Transverse colon (tissue), 4 donors: ENCODE measurements at places on chromosomes 11 and 22.
A peak's percentile ranks its signal among the peaks of the same experiment; 100 is the strongest.

GRCh38 chr22:23058481-23059283, 11.6 kb upstream of the GNAZ start:
- DNase-seq = no peak

DNA sequence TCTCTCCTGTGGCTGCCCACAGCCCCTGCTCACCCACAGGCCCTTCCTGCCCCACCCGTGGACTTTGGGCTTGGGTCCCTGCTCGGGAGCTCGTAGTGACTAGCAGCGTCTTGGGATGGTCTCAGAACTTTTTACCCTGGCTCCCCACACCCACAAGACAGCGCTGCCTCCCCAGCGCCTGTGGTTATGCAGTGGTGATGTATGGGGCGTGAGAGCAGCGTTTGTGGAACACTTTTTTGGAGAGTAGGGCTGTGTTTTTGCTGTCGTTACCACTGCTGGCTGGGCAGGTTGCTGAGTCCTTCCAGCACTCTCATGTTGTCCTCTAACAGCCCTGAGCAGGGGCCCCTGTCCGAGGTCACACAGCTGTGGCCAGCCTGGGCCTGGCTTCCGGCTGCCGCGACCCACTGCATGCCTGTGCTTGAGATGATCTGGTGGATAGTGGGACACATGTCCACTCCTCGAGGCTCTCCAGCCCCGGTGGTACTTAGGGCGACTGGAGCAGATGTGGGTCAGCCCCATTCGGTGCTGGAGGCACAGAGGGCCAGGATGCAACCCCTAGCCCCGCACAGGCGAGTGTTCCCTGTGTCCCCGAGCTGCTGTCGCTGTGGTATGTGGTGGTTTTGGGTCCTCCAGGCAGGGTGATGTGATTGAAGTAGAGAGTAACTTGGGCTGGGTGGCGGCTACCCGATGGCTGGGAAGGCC, 7.1 kb upstream of the GRAMD4 start:
- DNase-seq = peak; percentile 69

- no peak for DNase-seq
These were observed 29.3 kb upstream of the NFAM1 start for GRCh38 chr22:42461511-42461910.

DNA sequence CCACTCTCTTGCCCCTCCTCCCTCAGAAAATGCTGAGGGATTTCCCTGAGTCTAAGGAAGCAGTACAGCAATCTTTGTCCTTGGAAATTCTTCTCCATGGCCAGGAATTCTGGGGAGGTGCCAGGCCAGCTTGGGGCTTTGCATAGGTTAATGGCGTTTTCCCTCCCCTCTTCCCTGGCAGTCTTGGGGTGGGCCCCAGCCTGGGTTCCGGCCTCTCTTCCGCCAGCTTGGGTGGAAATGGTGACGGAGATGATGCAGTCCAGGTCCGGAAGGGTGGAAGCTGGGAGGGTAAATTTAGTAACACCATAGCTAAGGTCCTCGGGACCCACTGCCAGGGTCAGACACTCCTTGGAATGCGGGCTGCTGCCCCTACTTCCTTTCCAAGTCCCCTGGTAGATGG, 5.0 kb downstream of the PHLDB1 start:
- DNase-seq = no peak

GRCh38 chr11:88203604-88204003, 28.4 kb upstream of the RAB38 start:
- no peak for DNase-seq

DNA sequence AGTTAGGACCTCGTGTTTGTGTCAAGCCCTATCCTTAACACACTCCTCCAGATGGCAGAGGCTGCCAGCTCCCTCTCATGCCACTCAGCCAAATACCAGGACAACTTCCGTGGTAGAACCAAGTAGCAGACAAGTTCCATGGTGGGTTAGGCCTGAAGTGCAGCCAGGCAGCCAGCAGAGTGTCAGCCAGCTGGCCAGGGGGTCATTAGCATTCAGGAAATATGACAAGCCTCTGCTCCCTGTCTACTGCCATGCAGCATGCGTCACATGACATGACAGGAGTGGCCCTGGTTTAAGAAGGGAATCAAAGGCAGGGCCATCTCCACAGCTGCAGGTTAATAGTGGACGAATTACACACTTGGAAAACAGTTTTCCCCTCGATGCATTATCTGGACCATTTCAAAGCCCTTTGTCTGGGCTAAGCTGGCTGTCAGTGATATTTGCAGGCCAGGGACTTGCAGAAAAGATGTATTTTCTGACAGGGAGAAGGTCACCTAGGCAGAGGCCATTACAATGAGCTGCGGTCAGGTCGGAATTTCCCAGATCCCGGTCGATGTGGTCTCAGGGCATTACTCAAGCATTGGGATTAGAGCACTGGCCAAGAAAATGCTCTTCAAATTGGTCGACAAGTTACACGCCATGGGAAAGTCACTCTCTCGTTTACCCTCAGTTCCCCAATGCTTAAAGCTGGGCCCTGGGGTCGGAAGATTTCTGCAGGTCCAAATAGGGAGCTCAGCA, 461.7 kb upstream of the CADM1 start:
- no peak for DNase-seq

GRCh38 chr11:109707411-109707810, 285.4 kb downstream of the C11orf87 start:
- DNase-seq = no peak

DNA sequence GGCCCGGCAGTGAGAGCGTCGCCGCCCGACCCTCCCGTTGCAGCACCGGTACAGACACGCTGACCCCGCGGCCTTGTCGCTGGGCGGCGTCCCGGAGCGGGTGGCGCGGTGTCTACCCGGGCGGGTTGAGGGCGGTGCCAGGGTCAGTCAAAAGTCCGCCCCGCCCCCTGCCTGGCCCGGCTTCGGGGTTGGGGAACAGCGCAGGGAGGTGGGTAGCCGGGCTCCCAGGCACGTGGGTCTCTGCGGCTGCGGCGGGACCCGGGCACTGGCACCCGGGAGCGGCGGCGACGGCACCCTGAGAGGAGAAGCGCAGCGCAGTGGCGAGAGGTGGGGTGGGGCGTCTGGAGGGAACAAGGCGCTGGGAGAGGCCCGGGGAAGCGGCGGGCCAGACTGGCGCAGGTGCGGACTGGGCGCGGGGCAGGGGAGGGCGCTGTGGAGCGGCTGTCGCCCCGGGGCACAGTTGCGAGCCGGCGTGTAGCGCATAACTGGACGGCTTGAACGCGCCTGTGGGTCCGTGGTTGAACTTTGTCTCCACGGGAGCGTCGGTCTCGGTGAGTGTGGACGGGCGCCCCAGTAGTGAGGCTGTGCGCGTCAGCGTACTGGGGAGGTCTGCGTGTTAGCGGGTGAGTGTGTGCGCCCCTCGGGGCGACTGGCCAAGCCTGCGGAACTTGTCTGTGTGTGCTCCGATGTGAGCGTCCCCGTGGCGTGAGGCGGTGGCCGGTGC, at the start of gene P2RY2:
TSS of gene P2RY2 (plus strand) at position 176 of the 724 bp plus-strand sequence. CDS start 15,879 bp downstream, outside the sequence.
- peak; percentile 91 for DNase-seq

DNA sequence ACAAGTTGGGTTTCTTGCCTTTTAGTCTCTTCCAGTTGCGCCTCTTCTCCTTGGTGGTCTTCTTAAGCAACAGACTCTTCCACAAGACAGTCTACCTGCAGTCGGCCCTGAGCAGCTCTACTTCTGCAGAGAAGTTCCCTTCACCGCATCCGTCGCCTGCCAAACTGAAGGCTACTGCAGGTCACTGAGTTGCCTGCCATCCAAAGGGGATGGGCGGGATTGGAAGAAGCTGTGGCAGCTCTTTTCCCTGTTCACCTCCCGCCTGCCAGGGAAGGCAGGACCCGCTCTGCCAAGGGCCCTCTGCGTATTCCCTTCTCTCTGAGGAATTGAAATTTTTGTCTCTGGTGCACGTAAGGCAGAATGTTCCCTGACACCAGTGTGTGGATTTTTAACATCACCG, 9.2 kb upstream of the STT3A start:
- DNase-seq = no peak

DNA sequence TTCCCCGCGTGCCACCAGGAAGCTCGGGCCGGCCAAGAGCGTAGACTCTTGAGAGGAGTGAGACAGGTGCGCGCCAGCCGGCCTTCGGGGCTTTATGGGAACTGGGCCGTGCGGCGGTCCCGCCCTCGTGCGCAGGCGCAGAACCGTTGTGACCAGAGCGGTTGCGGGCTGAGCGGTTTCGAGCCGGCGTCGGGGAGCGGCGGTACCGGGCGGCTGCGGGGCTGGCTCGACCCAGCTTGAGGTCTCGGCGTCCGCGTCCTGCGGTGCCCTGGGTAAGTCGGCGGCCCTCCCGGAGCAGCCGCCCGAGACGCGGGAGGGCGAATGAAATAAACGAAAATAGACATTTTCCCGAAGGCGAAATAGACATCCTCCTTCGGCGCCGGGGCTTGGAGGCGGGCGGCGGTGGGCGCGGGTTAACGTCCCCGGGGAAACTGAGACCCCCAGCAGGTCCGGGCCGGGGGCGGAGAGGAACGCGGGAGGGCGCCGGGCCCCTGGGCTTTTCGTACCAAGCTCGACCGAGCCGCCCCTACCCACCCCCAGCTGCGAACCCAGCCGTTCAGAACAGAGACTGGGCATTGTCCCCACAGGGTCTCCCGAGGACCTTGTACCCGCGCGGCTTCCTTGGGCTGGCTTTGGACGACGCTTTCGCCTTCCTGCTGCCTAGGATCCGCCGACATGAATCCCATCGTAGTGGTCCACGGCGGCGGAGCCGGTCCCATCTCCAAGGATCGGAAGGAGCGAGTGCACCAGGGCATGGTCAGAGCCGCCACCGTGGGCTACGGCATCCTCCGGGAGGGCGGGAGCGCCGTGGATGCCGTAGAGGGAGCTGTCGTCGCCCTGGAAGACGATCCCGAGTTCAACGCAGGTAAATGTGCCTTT, at the start of gene ASRGL1:
TSS of gene ASRGL1 (plus strand) at position 146 of the 879 bp plus-strand sequence. CDS start at position 676, 530 bp downstream.
- peak; percentile 92 for DNase-seq

GRCh38 chr22:38881997-38882879, 10.2 kb upstream of the CBX6 start:
- no peak for DNase-seq

DNA sequence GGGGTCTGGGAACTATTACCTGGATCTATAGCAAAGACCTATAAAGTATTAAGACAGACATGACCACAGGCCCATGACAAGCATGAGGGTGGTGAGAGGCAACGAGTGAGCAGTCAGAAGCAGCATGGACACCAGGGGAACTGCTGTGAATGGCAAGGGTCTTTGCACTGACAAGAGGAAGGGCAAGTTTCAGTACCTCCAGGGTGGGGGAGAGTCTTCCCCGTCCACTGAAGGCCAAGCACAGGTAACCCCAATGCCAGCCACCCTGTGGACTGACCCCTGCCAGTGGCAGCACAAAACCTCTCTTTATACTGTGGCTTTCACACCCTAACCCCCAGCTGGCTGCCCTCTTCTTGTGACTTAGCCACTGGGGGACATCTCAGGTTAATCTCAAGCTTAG, 55.5 kb downstream of the CHST1 start:
- DNase-seq = no peak

DNA sequence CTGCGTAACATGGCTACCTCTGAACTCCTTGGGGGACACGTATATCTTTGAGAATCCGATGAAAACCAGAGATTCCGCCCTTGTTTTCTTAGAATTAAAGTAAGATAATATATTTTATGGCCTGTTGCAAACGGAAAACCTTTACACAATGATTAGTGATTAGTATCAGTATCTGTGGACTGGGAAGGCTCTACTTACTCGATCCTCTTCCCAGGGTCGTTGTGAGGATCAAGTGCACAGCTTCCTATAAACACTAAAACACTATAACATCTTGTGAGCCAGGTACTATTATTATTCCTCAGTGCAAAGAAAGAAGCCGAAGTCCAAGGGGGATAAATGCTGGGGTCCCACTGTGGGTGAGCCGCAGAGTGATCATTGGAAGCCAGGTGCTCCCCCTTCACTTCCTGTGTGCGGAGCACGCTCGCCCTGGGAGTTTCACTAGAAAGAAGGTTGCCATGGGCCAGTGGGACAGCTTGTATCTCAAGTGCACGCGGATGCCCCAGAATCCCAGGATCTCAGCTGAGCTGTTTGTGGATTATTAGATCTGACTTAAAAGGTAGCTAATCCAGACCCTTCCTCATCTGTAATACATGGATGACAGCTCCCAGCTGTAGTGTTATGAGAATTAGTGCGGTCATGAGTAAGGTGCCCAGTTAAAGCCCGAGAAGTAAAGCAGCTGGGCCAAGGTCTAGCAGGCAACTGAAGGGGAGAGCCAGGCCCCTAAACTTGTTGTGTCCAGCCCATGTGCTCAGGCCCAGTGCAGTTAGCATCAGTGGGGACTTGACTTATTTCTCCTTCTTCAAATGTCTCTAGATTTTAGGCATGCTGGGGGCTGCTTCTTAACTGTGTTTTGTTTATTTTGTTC, 839 bp downstream of the CBY1 start:
- peak; percentile 46 for DNase-seq

- DNase-seq = no peak
These were observed 53.1 kb downstream of the APOL3 start for GRCh38 chr22:36107436-36107835.

DNA sequence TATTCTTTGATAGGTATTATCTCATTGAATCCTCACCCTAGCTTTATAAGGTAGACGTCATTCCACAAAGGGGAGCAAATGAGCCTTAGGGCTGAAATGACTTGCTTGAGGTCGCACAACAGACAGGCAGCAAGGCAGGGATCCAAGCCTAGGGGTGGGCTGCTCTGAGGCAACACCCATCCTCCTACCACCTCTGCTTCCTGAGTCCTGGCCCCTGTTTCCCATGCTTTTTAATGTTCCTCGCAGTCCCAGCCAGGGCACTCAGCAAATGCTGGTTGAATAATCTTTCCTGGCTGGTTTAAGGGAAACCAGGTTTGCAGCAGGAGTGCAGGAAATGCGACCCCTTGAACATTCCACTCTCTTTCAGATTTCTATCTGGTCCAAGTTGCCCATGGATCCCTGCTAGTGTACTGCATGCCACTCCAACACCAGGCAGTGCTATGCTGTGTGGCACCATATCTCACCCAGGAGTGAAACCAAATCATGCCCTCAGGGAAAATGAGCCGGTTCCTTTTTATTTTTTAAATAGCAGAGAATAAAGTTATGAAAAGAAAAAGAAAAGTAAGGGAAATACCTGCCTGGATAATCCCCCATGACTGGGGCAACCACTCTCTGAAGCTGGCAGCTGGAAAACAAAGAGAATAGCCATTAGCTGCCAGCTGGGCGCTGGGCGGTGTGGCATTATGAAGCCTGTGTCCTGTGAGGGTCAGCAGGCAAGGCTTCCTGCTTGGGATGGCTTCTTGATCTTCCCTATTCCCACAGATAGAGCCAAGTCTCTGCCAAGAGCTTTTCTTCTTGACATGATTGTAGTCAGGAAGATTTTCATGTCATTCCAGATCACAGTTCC, 21.8 kb downstream of the MICAL2 start:
- DNase-seq = no peak

- no peak for DNase-seq
These were observed 709.3 kb upstream of the CCDC179 start for GRCh38 chr11:23569547-23569946.

- DNase-seq = no peak
These were observed 2.6 kb downstream of the CASP12 start for GRCh38 chr11:104895634-104896033.

GRCh38 chr11:1877211-1878136, 14.2 kb downstream of the PRR33 start:
- DNase-seq = peak; percentile 51

GRCh38 chr11:60127311-60127811, 38.9 kb downstream of the MS4A2 start:
- DNase-seq = no peak

GRCh38 chr11:70290361-70291065, 20.0 kb downstream of the PPFIA1 start:
- DNase-seq = no peak
